Left kidney (tissue), 8 donors: ENCODE measurements at places on chromosomes 5 and 9.

- no peak for DNase-seq
These were observed 94.3 kb upstream of the ARRDC3 start for GRCh38 chr5:91477408-91477807.

DNA sequence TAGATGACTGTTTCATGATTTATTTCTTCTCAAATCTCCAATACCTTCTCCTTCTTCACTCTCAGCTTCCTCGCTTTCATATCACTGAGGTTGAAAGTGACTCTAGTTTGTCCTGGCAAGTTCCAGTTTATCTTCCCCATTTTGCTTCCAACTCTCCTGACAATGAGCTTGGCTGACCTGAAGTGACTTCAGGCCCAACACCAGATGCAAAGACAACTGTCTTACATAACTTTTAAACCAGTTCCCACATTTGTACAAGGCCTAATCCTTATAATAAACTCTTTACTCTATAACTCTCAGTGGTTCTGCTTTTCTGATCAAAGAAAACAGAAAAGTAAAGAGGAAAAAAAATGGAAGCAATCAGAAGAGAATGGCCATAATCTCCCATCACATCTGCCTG is 22.0 kb downstream of the GNG10 start:
- no peak for DNase-seq

DNA sequence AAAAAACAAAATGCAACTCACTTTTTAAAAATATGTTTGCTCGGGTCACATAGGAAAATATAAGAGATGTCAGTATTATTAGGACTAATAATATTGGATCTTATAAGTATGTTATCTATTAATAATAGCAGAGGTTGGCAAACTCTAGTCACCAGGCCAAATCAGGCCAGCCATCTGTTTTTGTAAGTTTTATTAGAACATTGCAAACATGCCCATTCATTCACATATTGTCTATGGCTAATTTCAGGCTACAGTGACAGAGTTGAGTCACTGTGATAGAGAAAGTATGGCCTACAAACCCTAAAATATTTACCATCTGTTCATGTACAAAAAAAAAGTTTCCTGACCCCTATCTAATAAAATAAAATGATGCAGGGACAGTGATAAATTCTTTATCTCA is 97.7 kb upstream of the CDH6 start:
- DNase-seq, result no peak

- DNase-seq, result no peak
These were observed 2.0 kb upstream of the AJM1 start for GRCh38 chr9:136840140-136840876.

DNA sequence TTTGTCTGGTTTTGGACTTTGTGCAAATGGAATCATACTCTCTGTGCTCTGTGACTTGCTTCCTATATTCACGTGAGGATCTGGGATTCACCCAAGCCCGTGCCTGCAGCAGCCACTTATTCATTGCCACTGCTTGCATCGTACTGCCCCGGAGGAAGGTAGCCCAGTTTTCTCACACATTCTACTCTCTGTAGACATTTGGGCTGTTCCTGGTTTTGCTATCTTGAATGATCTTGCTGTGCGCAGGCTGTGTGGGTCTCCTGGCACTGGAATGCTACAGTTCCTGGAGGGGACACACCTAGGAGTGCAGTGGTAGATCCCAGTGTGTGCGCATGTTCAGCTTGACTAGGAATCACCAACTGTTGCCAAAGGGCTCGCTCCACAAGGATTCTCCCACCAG is 99.2 kb upstream of the BOD1 start:
- no peak for DNase-seq

DNA sequence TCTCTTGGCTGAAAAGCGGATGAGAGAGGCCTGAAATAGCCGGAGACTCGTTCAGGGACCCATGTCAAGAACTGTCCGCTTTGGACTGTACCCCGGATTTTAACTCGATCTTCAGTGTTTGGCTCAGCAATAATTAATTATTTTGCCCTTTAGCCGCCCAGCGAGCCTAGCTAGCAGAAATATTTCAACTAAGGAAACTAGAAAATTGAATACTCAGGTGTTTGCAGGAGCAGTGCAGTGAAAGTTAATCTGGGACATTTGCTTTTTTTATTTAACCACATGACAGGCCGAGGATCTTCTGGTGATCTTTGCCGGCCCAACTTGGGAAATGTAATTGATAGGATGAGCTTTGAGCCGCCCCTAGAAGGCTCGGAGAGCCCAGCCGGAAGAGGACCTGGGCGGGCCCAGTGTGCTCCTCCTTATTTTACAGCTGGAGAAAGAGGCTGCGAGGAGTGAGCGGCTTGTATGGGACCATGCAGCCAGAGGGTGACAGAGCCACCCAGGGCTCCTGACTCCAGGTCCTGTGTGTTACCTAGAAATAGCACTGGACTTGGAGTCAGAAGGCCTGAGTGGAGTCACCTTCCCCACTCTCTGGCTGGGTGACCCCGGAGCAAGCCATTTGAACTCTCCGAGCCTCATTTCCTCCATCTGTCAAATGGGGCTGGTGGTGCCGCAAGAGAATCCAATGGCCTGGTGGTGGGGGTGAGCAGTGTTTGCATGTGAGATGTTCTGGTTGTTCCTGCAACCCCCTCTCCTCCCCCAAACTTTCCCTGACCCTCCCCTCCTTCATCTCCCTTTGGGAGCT is 2.4 kb downstream of the PPARGC1B start:
- DNase-seq, result no peak

DNA sequence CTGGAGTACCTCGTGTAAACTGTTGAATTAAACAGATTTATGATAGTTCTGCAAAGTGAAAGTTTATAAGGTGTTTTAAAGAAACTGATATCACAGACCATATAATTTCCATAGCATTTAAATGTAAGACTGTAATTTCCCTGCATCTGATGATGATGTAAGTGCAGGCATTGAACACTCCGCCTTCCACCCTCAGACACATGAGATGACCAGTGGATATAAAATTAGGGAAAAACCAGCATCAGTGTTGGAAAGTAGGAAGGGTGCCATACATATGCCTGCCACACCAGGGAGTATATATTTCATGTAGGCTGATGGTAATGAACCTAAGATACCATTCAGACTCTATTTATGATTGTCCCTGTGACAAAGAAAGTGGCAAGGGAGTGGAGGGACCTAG is 519.2 kb downstream of the ACTL7B start:
- DNase-seq, result no peak
